ENCODE measurements at places on chromosomes 4 and X.

DNA sequence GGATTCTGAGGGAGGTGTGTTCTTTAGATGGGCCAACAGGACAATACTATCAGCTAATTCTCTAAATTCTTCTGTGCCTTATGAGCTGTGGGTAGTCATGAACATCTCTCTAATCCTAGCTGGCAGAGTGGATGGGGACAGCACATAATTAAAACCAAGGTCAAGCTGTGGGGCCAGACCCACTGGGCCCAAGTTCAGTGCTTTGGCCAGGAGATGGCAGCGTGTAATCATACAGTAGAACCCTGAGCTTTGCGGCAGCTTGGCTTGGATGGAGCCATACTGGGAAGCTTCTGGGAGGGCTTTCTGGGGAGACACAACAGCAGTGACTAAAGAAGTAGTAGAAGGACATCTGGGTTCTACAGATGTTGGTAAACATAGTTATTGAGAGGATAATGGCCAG is 140.3 kb upstream of the CXCL13 start:
- peak; percentile 58 for DNase-seq

DNA sequence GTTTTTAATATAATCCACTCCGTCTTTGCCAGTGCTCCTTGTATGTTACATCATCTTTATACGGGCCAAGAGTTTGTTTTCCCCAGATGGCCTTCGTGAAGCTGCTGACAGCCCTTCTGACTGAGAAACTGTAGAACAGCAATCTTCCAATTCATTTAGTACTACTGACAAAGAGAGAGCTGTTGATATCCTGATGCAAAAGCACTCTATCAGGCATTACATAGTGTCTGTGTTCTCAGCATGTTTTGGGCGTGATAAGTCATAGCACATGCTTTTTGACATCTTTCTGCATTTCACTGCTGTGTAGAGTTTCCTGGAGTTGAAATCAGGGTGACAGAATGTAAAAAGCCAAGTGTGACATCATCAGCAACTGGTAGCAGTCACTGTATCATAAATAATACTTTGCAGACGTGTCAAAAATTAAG is 746.3 kb upstream of the FAM241A start:
- no peak for DNase-seq

DNA sequence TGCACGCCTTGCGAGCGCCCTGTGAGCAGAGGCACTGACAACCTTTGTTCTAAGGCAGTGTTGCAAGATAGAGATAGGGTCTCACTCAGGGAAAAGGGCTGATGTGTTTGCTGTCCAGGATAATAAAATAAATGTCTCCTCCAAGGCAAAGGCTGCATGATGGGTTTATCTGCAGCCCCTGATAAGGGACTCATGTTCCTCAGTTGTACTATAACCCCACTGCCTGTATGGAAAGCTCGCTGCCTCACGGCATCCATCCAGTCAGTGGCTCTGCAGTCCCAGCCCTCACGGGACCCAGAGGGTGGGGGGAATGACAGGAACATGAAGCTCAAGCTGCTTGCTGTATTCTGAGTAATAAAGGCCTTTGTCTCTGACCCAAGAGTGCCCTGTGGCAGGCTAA is 22.6 kb downstream of the BCLAF3 start:
- no peak for DNase-seq

GRCh38 chr4:89657931-89658700 is 178.8 kb downstream of the SNCA start:
- DNase-seq: peak; percentile 59

DNA sequence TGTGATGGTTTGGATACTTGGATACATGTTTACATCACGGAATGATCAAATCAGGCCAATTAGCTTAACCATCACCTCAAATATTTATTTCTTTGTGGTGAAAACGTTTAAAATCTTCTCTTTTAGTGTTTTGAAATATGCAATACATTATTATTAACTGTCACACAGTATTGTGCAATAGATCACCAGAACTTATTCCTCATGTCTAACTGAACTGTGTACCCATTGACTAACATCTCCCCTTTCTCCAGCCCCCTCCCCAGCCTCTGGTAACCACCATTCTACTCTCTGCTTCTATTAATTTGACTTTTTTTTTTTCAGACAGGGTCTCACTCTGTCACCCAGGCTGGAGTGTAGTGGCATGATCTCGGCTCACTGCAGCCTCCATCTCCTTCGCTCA is 471.9 kb downstream of the BCOR start:
- DNase-seq: no peak

All from suppressor macrophage treated with lipopolysaccharide for 1 hour (primary cell).